ENCODE measurements at places on chromosomes 6 and 20. TPM values are rescaled to one million over a fixed set of nuclear protein-coding genes. Genes with fewer than 3 reads are reported as not detected.
A peak's percentile ranks its signal among the peaks of the same experiment; 100 is the strongest.

DNA sequence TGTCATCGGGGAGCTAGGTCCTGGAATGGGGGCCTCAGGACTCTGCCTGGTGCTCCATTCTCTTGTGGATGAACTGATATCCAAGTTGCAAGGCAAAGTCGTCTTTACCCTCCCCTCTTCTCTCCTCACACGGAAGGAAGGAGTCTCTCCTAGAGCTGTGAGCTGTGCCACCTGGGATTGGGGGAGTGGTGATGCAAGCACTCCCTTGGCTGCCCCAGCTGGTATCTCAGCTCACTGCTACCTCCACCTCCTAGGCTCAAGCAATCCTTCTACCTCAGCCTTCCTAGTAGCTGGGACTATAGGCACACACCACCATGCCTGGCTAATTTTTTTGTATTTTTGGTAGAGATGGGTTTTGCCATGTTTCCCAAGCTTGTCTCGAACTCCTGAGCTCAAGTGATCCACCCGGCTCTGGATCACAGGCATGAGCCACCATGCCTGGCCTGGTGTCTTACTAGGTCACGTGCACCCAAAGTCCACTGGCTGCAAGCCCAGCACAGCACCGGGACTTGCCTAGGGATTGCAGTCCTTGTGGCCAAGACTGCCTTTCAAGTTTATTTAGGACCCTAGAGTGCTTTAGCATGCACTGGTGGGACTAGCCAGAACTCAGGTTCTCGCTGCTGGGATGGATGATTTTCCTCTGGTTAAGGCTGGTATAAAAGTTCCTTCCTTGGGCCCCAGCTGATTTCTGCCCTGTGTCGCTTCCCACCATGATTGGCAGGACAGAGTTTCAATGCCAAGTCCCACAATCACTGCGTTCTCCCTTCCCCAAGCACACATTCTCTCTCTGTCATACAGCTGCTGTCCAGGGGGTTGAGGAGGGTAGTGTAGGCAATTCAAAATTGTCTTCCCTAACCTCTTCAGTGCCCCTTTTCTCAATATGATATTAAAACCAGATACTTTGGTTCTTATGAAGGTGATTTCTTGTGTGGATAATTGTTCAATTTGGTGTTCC lies 33.5 kb downstream of the SMAP1 start:
- no peaks in the 10 kb centered on the region for H3K4me1 ChIP-seq
- no peak for DNase-seq
- H3K36me3 ChIP-seq = no peaks in the 10 kb centered on the region
- H3K27ac ChIP-seq = no peak overlapping the region
- H3K4me3 ChIP-seq = no peak overlapping the region
- H3K27me3 ChIP-seq = no peaks in the 10 kb centered on the region

The BPIFB1 gene
- not detected for total RNA-seq

DNA sequence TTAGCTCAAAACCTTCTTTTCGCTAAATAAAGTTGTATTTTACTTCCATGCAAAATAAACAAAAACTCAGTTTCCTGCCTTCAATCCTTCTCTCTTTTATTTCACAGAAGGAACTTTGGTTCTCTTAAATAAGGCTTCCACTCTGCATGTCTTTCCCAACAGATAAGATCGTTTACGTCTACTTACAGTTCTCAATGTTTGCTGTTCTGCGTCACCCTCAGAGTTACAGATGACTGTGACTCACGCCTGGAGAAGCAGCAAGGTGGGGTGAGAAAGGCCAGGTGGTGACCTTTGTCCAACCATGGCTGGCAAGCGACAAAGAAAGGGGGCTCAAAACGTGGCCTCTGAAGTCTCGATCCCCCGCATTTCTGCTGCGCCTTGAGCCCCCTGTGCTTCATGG lies 51.4 kb upstream of the RPS6KA2 start:
- H3K4me1 ChIP-seq = peaks cover 12% of the 10 kb centered on the region
- H3K36me3 ChIP-seq = no peaks in the 10 kb centered on the region
- H3K27me3 ChIP-seq = peaks cover 2% of the 10 kb centered on the region
- no peak overlapping the region for H3K27ac ChIP-seq
- no peak overlapping the region for H3K4me3 ChIP-seq

DNA sequence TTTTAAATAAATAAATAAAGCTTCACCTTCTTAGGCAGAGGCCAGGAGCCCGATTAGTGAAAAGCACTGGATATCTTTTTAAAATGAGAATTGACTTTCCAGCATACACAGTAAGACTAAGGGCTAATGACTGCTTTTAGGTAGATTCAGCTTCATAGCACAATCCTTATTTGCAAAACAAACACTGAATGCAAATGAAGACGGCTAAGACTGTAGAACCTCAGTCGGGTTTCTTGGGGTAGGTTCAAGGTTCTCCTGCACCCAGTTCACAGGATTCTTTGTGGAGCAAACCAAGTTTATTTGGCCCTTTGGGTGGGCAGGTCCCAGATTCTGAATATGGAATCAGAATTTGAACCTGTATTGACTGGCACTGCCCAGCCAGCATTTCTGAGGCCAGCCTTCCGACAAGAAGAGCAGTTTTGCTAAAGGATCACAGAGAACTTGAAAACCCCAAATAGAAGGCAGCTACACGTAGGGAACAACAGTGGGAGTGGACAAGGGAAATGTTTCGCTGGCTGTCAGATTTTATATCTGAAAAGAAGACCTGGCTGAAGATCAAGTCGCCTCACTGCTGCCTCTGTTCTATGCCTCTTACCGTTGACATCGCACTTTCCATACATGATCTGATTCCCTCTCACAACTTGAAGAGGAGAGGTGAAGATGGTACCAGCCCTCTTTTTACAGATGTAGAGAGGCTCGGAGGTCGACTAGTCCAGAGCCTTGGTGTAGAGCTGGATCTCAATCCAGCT lies 8.2 kb downstream of the TRERF1 start:
- no peak overlapping the region for H3K27ac ChIP-seq
- peaks cover 17% of the 10 kb centered on the region for H3K4me1 ChIP-seq
- no peak overlapping the region for H3K4me3 ChIP-seq
- no peak for DNase-seq
- no peaks in the 10 kb centered on the region for H3K27me3 ChIP-seq

The DNPH1 gene
- 15.1 TPM for total RNA-seq

DNA sequence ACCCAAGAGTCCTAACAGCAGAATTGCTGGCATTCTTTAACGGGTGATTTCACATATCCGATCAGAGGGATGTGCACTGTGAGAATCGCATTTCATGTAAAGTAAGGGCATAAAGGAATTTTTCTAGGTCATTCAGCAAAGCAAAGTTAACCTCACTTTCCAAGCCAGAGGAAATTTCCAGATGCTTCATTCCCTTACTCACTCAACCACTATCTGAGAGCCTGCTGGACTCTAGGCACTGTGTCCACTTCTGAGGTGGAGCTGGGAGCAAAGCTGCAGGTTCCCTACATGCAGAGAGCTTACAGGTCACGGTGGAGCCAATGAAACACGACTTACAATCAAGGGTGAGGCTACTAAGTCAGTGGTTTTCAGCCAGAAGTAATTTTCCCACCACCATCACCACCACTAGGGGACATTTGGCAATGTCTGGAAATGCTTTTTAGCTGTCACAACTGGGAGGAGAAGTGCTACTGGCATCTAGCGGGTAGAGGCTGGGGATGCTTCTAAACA lies 34.5 kb upstream of the TSHZ2 start:
- DNase-seq = peak; percentile 74
- no peak overlapping the region for H3K27ac ChIP-seq
- no peaks in the 10 kb centered on the region for H3K4me1 ChIP-seq
- no peaks in the 10 kb centered on the region for H3K27me3 ChIP-seq

DNA sequence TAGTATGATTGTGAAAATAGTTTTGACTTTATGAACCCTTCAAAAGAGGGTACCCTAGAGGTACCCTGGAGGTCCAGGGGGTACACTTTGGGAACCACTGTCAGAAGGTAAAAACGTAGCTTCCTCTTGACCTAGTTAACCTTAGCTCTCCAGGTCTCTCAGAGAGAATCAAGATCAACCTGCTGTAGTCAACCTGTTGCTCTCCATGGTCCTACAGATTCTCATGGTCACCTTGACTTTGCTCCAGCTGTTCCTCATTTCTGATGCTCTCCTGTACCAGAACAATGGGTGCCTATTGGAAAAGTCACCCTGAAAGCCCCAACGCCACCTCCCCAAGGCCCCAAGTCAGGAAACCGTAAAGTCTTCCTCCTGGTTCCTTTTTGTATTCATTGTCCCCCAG lies 294.4 kb upstream of the CDH4 start:
- H3K27me3 ChIP-seq = no peaks in the 10 kb centered on the region
- H3K4me3 ChIP-seq = no peak overlapping the region
- H3K36me3 ChIP-seq = no peaks in the 10 kb centered on the region
- H3K4me1 ChIP-seq = no peaks in the 10 kb centered on the region
- no peak for DNase-seq
- no peak overlapping the region for H3K27ac ChIP-seq

GRCh38 chr6:96898241-96898851 lies 655 bp upstream of the NDUFAF4 start:
- H3K4me1 ChIP-seq = peaks cover 3% of the 10 kb centered on the region
- H3K27me3 ChIP-seq = no peaks in the 10 kb centered on the region
- H3K36me3 ChIP-seq = peaks cover 9% of the 10 kb centered on the region
- H3K27ac ChIP-seq = peak overlapping the region; percentile 87
- H3K4me3 ChIP-seq = peak overlapping the region; percentile 90

GRCh38 chr20:50711113-50711825 lies 19.9 kb upstream of the RIPOR3 start:
- no peak for DNase-seq
- H3K27ac ChIP-seq = no peak overlapping the region
